ENCODE measurements at places on chromosomes 5 and 9. TPM values are rescaled to one million over a fixed set of nuclear protein-coding genes. Genes with fewer than 3 reads are reported as not detected.

Gene OBP2B
- not detected for total RNA-seq

Gene SLC45A2
- 0.44 TPM for total RNA-seq

Gene CCL27
- total RNA-seq = not detected

Gene JAKMIP2
- total RNA-seq = 0.87 TPM

Gene NR2F1
- total RNA-seq = 99.8 TPM

DNA sequence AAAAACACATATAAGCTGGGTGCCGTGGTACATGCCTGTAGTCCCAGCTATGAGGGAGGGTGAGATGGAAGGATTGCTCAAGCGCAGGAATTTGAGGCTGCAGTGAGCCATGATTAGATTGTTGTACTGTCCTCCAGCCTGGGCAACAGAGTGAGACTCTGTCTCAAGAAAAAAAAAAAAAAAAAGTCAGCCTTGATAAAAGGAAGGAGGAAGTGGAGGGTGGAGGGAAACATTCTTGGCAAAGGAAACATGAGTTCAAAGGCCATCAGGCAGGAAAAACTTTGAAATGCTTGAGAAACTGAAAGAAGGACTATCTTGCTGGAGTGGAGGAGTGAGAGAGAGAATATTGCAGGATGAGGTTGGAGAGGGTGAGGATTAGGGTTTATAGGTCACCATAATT lies 18.3 kb upstream of the ANKHD1 start:
- no peaks in the 10 kb centered on the region for H3K36me3 ChIP-seq
- H3K4me1 ChIP-seq = no peaks in the 10 kb centered on the region
- H3K27ac ChIP-seq = no peak overlapping the region
- no peak for DNase-seq

DNA sequence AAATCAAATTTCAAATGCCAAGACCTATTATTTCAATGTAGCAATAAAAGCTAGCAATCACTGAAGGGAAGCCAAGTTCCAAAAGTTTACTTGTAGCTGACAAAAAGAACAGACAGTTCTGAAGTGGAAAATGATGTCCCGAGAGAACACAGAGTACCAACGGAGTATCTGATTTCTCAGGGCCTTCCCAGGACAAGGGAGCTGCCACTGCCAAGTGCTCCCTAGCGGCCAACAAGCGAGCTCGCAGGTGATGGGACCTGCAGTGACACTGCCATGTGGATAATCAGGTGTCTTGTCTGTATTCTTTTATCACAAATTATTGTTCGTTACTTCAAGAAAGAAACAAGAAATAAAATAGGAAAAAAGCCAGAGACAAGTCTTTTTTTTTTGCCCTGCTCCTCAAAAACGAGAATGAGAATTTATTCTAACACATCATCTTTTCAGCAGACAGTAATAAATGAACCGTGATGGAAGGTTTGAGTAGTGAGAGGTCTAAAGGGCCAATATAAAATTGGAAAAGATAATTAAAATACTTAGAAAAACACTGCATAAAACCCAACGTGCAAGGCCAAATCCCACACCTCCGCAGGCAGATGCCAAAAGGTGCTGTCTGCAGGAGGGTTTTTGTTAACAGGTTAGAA lies 159.4 kb downstream of the MYO10 start:
- no peak overlapping the region for H3K4me3 ChIP-seq
- no peak for DNase-seq
- no peaks in the 10 kb centered on the region for H3K36me3 ChIP-seq
- no peak overlapping the region for H3K27ac ChIP-seq
- H3K27me3 ChIP-seq = no peaks in the 10 kb centered on the region
- no peaks in the 10 kb centered on the region for H3K4me1 ChIP-seq

DNA sequence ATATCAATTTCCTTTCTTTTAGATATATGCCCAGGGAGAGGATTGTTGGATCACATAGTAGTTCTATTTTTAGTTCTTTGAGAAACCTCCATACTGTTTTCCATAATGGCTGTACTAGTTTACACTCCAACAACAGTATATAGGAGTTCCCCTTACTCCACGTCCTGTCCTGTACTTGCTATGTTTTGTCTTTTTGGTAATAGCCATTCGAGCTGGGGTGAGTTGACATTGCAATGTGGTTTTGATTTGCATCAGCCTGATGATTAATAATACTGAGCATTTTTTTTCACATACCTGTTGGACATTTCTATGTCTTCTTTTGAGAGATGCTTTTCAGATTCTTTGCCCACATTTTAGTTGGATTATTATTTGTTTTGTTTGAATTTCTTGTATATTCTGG lies 445.9 kb downstream of the NTRK2 start:
- DNase-seq = no peak
- H3K27me3 ChIP-seq = no peaks in the 10 kb centered on the region
- no peaks in the 10 kb centered on the region for H3K4me1 ChIP-seq
- no peak overlapping the region for H3K4me3 ChIP-seq

Data from adrenal gland (tissue), 19 donors.